Stimulated activated naive B cell treated with anti-CD40 and anti-IgM and Interleukin-4, amounts not matched to agents 10 μg/mL and 1 μg/mL and 100 μg/mL, for 72 hours (primary cell): ENCODE measurements at places on chromosomes 13 and 19.

DNA sequence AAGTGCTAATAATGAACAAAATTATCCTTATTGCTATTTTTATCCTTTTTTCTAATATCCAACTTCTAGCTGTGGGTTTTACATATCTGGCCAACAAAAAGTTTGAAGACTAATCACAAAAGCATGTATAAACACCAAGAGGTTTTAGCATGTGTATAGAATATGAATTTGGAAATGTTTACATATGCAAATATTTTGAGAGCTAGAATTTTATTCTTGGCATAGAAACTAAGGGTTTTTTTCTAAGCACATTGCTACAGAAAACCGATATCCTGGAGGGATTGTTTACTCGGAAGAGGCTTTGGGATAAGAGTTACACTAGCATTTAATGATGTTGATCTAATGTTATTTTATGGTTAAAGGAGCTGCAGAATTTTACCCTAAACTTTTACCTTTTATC is 392.1 kb downstream of the EFNB2 start:
- no peak for DNase-seq

DNA sequence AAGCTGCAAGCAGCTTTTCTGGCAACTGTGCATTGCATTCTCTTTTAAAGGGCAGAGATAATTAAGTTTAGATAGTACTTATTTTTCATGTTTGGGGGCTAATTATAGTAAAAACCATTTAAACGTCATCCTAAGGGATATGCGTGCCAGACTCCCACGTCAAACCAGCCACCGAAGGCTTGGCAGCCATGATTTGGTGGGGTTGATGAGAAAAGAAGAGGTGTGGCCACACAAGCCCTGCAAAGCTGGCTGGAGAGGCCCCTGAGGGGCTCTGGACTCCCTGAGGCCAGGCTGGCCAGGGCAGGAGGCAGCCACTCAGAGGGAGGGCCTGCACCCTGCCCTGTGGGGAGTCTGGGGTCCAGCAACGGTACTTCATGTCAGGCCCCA is 17.5 kb downstream of the PEPD start:
- DNase-seq = no peak

DNA sequence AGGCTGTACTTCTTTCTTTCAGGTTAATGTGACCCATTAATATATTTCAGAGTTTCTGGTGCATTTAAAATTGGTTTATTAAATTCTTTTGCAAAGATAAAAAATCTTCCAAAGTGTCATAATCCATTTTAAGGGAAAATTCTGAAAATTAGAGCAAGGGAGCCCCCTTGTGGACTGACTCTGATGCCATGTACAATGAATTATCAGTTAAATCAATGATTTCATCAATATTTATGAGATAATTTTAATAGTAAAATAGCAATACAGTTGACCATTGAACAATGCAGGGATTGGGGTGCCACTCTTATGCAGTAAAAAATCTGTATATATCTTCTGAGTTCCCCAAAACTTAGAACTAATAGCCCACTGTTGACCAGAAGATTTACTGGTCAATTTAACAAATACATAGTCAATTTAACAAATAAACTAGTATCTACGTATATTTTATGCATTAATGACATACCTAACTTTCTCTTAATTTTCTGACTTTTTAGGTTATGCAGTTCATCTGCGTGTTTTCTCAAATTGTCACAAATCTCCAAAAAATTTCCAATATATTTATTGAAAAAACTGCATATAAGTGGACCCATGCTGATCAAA is 479.1 kb upstream of the MIR17HG start:
- no peak for DNase-seq

DNA sequence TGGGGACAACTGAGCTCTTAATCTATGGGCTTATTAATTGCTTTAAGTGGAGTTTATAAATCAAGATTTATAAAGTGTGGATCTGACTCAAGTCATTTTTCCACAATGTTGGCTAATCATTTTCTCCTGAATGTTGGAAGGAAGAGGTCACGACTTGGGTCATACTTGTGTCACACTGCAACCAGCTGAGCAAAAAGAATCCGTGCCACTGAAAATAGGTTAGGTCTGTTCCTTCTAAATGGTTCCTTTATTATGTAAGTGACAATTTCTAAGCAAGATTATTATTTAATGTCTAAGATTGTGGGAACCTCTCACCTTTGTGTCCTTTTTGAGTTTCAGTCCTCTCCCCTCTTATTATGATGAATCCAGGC is 178.6 kb downstream of the SHISA2 start:
- DNase-seq = no peak

DNA sequence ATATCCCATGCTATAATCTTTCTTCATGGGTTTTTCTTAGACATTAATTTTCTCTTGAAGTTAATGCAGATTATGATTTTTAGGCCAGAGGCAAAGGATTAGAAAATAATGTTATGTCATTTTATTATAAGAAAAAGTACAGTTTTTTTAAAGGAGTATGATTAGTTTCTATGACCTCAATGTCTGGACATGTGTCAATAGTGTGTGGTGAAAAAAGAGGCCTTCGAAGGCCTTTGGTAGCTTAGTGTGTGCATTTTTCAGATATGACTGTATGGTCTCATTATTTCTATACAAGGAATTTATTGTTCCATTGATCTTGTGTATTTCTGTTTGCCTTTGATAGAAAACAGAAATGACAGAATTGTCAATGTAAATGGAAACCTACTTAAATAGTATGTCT is 195.6 kb downstream of the GPC5 start:
- no peak for DNase-seq

DNA sequence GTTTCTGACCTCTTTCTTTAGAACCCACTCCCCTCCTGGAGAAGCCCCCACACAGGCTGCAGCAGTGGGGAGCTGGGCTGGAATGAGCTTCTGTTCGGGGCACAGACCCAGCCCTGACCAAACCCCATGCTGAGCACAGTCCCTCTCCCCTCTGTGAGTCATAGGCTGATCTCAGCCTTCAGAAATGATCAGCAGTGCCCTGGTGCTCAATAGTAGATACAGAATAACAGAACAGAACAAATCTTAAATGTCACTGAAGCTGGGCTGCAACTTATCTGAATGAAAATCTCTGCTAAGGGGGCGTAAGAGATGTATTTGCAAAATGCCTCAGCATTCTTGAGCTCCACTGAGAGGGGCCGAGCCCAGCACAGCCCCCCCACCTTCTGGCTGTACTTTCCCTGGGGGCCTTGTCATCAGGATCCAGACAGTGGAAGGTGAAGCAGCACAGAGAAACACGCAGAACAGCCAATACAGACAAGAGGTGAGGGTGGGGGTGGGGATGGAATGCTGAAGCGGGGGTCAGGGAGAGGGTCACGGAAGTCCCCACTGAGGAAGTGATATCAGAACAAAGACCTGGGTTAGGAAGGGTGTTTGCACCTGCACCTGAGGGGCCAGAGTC is 9.9 kb downstream of the ZNF665 start:
- no peak for DNase-seq

DNA sequence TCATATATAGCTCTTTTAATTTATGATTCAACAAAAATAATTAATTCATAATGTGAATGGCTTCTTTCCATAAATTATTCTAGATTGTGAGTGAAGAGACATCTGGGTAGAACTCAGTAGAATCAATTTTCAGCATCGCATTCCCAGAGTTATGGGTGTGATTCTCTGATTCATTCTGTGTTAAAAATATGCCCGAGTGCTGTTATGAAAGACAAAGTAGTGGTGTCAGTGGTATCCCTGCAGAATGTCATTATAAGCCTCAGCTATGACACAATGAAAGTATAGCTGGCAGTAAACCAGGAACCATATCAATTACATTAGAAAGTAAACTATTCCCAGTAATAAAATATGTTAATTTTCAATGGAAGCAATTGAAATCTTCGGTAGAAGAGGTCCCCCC is 480.5 kb upstream of the SLITRK1 start:
- no peak for DNase-seq

GRCh38 chr19:32254509-32254890 is 90.9 kb upstream of the ZNF507 start:
- no peak for DNase-seq

GRCh38 chr19:674282-675151 is 1.7 kb upstream of the FSTL3 start:
- no peak for DNase-seq

DNA sequence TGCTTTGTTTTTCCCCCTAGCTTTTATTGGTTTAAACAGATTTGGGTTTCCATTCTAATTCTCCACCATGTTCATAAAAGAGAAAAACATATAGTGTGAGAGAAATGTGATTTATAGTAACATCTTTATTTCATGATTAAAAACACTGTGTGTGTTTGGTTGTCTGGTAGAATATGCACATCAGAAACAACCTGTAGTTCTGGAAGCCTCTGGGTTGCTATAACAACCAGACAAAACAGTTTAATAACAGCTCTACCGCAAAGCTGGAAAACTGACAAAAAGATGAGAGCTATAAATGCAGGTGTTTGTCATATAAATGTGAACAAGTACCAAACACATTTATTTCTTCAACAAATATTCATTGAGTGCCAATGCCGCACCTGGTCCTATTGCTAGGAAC is 9.8 kb downstream of the KBTBD6 start:
- DNase-seq = no peak

DNA sequence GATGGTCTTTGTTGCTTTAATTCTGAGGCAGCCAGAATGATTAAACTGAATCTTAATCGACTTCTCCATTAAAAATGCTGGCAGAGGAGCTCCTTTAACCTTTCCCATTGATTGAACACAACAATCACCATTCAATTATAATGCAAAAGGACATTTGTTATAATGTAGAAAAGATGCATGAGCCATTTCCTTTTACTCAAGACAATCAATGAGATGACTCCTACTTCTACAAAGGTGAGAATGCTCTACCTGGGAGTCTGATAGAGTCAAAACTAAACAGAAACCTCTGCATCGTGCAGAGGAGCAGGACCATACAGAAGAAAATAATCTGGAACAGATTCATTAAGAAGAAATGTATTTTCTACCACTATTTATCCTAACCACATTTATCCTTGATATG is 253.6 kb upstream of the DACH1 start:
- no peak for DNase-seq

- DNase-seq = no peak
These were observed 25.2 kb downstream of the ZNRF4 start for GRCh38 chr19:5480427-5480836.

GRCh38 chr19:19420570-19421298 is 15.3 kb downstream of the GATAD2A start:
- no peak for DNase-seq

DNA sequence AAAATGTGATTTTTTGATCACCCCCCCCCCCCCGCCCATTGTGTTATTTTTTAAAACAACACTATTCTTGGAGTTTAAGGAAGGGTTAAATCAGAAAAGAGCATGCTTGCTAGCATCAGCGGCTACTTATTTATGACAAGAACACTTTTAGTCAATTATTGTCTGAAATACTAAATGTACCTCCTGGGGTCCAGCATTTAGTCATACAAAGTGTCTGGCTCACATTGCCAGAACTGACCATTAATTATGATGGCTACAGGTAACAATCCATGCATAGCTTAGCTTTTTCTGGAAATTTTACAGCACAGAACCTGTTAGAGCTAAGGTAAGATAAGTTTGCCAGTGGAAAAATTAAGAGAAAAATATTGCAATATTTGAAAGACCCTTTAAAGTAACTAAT is 90.1 kb downstream of the PCDH9 start:
- DNase-seq = no peak

DNA sequence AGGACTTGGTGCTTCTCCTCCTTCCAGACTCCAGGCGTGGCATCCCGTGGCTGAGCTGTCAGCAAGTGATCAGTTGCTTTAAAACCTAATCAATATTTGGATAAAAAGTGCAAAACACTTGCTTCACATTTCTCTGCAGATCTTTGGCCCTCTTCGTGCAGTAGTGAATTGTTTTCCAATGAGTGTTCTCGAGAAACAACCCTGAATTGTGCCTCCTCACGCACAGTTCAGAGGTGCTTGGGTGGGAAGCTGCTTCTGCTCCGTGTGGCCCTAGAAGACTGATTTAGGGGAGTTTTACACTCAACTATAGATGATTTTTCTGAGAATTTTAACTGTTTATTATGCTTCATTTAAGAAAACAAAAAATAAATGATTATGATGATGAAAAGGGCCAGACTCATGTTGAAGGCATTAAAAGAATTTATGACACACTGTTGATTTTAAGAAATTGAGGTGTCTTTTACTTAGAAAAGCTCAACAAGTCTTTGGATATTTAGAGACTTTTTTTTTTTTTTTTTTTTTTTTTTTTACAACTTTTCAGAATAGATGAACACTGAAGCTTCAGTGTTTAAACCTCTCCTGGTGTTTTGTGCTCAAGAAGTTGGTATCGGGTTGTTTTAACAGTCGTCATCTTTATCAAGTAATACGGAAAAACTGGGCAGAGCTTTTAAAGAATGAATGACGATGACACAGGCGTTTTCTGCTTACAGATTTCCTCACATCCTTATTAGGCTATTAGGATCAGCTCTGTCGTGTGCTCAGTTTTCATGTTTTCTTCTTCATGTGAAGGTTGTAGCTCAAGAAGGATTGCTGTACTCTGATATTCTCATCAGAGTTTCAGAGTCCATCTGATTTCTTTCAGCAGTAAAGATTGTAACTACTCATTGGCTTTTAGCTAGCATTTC is 39.5 kb upstream of the TEX29 start:
- DNase-seq = no peak

GRCh38 chr19:45151320-45151719 is 9.5 kb downstream of the NKPD1 start:
- DNase-seq = no peak

GRCh38 chr13:66842766-66843165 is 387.4 kb downstream of the PCDH9 start:
- no peak for DNase-seq

GRCh38 chr19:3420909-3421619 is 54.7 kb downstream of the NFIC start:
- no peak for DNase-seq

DNA sequence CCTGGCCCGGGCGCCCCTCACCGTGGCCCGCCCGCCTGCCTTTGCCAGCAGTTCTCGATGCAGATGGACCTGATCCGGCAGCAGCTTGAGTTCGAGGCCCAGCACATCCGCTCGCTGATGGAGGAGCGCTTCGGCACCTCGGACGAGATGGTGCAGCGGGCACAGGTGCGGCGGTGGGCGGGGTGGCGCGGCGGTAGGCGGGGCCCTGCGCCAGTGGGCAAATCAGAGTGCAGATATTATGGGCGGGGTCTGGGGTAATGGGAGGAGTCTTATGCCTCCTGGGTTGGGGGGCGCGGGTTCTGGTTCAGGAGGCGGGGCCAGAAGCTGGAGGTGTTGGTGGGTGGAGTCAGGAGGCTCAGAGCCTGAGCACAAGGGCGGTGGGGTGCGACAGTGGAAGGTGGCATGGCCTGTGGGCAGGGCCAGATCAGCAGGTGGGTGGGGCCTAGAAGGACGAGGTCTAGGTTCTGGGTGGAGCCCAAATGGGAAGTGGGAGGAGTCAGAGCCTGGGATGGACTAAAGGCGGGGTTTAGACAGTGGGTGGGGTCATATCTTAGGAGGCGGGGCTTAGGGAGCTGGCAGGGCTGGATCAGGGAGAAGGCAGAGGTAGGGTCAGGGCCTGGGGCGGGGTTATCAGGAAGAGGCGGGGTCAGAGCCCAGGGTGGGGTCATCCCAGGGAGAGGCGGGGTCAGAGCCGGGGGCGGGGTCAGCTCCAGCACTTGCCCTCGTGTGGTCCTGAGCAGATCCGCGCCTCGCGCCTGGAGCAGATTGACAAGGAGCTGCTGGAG is 5.6 kb downstream of the APC2 start:
- DNase-seq = peak; percentile 33

GRCh38 chr13:105936816-105937215 is 598.6 kb downstream of the EFNB2 start:
- DNase-seq = no peak
